Esophagus (tissue), 2 donors: ENCODE measurements at places on chromosomes 1 and 21. TPM values are rescaled to one million over a fixed set of nuclear protein-coding genes. Genes with fewer than 3 reads are reported as not detected.

The PYGO2 gene
- 14.3 TPM for polyA plus RNA-seq

The TP73 gene
- polyA plus RNA-seq, result 3.5 TPM

The UBE2U gene
- polyA plus RNA-seq, result not detected

The ZNF683 gene
- 0.28 TPM for polyA plus RNA-seq

The CLIC6 gene
- polyA plus RNA-seq, result 0.45 TPM

The CELA3B gene
- 0.18 TPM for polyA plus RNA-seq

The HHAT gene
- 1.8 TPM for polyA plus RNA-seq

The ST6GALNAC3 gene
- polyA plus RNA-seq, result 0.27 TPM

The GRIK1 gene
- polyA plus RNA-seq, result 0.02 TPM

The PGLYRP3 gene
- 21.5 TPM for polyA plus RNA-seq

The GABPB2 gene
- polyA plus RNA-seq, result 4.2 TPM

The SPRR3 gene
- polyA plus RNA-seq, result 19,645 TPM

The C2CD4D gene
- 0.19 TPM for polyA plus RNA-seq
